ENCODE measurements at places on chromosomes 5 and 9.
A peak's percentile ranks its signal among the peaks of the same experiment; 100 is the strongest.

DNA sequence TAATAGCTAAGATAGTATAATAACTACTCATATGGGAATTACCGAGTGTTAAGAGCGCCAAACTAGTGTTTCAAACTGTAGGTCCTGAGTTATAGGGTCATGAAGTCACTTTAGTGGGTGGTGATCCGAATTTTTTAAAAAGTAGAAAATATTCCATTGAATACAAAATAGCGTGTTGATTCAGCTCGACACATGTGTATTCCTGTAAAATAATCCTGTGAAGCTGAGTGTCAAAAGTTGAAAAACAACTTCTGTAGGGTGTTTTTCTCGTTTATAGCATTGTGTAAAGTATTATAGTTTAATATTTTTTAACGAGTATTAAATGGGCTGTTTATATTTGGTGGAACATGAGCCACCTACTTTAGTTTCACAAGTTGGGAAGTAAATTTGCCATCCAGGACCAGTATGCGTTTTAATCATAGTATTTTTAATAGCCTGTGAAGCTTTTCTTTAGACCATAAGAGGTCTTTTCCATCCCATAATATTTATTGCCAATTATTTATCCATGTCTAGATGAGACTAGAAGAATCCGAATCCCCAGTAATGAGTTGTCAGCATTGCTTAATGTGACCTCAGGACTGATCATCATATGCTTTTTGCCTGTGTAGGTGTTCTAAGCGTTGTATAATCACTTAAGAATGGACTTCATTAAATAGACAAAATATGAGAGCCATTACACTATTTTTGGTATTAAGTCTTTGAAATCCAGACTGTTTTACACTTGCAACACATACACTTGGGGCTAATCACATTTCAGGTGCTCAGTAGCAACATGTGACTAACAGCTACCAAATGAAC lies 84.1 kb downstream of the PTPDC1 start:
- no peak for DNase-seq

GRCh38 chr5:77015938-77016569 lies 14.2 kb upstream of the AGGF1 start:
- peak; percentile 55 for DNase-seq

DNA sequence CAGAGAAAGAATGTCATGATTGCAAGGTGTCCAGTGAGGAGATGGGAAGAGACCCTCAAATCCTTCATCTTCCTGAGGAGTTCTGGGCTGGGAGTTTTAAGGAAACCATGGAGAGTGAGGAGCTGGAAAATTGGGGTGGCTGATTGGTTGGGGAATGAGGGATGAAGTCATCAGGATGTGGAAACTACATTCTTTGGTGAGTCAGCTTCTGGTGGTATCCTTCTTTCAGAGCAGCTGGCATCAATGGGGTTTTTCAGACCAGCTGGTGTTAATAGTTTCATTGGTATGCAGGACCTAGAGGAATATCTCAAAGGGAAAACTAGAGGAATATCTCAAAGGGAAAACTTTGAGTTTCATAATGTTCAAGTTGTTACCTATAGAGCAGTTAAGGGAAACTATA lies 45.2 kb downstream of the RNF180 start:
- DNase-seq: peak; percentile 21

GRCh38 chr9:86801246-86801645 lies 146.1 kb downstream of the GAS1 start:
- peak; percentile 95 for DNase-seq

GRCh38 chr5:170183816-170184687 lies 48.7 kb upstream of the C5orf58 start:
- peak; percentile 72 for DNase-seq

- no peak for DNase-seq
Observed at GRCh38 chr9:114300153-114300845, 22.6 kb upstream of the ORM1 start.

DNA sequence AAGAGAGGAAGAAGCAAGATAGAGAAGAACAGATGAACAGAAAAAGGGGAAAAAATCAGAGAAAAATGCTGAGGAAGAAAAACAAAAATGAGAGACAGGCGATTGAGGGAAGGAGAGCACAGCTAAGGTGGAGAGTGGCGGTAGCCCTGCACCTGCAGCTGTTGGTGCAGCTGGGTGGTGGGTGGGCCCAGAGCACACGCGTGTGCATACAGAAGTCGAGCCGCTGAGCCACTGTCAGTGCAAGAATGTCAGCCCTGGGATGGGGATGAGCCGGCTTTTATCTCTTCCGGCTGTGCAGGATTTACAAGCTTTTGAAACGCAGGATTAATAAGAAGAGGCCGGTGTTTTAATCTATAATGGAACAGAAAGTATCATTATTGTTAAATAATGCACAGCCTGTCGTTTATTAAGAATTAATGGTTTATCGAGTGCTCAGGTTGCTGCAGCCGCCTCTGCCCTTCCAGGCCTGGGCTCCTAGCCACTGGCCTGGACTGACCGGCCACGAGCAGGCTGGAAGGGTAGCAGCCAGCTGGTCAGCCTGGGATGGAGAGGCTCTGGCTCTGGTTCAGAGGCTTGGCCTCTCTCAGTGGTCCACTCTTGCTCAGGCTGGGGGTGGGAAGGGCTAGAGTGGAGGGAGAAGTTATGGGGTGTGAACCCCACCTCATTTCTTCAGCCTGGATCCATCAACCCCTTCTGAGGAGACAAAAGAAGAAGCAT lies 68.7 kb downstream of the PCDH1 start:
- no peak for DNase-seq

GRCh38 chr5:68440651-68441050 lies 225.1 kb downstream of the PIK3R1 start:
- DNase-seq: no peak

- DNase-seq: no peak
Observed at GRCh38 chr5:179292202-179292601, 53.1 kb downstream of the ADAMTS2 start.

DNA sequence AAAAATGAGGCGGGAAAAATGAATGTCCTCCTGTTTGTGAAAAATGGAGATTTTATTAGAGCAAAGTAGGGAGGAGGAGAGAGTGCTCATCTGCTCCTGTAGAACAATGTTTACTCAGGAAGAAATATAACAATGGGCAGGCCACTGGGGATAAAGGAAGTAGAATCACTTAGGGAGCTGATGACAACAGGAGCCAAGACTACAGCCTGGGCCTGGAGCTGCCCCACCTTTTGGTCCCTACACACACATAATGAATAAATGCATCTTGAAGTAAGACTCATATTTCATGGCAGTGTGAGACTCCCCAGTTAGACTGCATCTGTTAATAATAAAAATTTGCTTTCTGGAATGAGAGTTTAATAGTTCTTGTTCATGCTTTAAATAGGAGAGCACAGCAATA lies 1939.8 kb downstream of the EFNA5 start:
- peak; percentile 1 for DNase-seq

DNA sequence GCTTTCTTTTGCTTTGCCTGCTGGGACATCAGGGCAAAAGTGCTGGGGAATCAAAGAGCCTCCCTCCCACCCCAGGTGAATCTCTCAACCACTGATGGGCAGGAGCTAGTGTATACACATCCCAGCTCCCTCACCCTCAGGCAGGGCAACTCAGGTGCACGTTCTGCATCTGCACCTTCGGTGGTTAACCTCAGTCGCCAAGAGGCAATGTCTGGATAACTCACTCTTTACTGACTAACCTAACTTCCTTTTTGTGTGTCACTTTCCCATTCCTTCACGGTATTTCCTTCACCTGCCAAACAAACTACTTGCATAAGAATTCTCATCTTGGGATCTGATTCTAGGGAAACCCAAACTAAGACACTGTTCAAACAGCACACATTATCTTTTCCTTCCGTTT lies 26.3 kb downstream of the CNTFR start:
- DNase-seq: no peak

- DNase-seq: no peak
Observed at GRCh38 chr5:179306191-179307012, 38.9 kb downstream of the ADAMTS2 start.

DNA sequence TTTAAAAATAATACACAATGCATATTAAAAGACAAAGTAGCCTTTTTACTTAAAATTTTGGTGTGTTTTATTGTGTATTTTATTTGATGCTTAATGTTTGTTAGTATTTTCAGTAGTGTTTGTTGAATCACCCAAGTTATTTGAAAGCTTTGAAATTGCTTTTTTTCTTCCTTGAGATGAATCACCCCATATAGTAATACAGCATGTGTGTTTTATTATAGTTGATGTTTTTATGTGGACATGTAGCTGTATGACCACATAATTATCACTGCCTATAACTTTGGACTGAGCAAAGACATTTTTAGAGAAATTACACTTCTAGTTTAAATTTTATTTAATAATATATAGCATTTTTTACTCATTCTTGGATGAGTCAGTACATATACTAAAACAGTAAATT lies 18.0 kb downstream of the FAM174A start:
- DNase-seq: no peak

DNA sequence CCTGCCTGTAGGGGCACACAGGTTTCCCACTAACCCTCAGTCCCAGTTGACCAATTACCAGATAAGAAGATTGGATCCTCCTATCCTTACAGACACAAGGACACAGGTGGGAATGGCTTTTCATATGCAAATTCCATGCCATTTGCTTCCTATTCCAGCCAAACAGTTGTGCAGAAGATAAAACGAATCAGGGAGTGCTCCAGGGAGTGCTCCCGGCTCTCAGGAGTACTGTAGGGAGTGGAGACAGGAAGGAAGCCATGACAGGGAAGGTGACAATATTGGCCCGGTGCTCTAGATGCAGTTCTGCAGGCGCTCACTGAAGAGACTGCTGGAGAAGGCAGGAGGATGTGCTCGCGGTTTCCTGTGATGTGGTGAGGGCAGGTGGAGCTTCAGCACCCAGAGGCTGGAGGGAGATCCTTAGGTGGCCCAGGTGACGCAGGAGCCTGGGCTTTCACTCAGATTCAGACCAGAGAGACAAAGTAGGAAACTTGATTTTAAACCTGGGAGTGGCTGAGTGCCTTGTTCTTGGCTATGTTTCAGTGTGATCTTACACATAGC lies 260.0 kb downstream of the AUH start:
- DNase-seq: no peak

GRCh38 chr9:90046317-90046861 lies 441.6 kb downstream of the GADD45G start:
- DNase-seq: no peak

DNA sequence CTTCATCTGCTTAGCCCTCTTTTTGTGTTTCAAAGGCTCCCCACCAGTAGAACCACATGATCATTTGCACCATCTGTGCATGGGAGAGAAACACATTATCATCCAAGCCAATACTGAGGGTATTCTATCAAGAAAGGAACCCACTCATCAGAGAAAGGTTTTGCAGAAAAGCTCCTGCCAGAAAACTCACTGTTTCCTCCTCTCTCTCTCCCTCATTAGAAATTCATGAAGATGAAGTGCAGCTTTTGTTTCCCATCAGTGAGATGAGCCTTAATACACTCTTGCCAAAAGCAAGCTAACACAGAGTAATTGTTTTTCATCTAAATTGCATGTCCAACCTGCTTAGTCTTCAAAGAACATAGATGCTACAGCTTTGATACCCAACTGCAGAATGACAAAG lies 142.4 kb upstream of the GRAMD2B start:
- peak; percentile 19 for DNase-seq

DNA sequence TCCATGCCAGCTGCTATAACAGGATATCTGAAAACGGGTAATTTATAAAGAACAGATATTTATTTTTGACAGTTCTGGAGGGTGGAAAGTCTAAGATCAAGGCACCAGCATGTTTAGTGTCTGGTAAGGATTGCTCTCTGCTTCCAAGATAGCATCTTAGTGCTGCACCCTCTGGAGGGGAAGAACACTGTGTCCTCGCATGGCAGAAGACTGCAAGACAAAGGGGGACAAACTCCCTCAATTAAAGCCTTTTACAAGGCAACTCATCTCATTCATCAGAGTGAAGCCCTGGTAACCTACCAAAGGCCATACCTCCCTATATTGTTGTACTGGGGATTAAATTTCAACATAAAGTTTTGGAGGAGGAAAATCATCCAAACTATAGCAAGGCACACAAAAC lies 298.9 kb upstream of the EDIL3 start:
- DNase-seq: no peak

DNA sequence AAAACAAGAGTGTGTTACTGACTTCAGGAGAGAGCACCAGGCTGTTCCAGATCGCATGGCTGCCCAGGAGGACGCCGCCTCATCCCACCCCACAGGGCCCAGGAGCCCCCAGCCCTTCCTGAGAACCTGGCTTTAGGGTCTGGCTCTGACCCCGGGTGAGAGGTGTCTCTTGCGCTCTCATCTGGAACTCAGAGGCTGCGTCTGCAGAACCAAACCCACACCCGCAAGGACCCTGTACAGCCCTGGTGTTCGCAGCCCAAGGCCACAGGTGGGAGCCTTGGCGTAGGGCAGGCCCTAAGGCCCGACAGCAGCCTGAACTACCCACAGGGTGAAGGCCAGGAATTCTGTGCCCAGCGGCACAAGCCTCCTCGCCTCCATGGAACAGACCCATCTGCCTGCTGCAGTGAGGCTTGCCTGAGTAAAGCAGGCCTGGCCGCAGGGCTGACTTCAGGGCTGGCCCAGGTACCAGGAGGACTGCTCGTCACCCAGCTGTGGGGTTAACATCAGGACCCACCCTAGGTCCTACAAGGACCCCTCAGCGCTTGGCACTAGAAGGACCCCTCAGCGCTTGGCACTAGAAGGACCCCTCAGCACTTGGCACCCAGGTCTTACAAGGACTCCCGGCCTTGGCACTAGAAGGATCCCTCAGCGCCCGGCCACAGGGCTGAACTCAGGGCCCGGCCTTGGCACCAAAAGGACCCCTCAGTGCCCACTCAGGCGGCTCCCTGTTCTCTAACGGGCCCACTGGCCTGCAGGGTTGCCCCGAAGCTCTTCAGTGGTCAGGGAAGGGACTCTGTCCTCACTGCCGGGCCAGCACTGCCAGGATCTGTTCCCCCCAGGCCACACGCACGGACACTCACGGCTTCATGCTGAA lies 48.2 kb downstream of the NKD2 start:
- DNase-seq: no peak
